ENCODE measurements at places on chromosomes 13 and 19.

DNA sequence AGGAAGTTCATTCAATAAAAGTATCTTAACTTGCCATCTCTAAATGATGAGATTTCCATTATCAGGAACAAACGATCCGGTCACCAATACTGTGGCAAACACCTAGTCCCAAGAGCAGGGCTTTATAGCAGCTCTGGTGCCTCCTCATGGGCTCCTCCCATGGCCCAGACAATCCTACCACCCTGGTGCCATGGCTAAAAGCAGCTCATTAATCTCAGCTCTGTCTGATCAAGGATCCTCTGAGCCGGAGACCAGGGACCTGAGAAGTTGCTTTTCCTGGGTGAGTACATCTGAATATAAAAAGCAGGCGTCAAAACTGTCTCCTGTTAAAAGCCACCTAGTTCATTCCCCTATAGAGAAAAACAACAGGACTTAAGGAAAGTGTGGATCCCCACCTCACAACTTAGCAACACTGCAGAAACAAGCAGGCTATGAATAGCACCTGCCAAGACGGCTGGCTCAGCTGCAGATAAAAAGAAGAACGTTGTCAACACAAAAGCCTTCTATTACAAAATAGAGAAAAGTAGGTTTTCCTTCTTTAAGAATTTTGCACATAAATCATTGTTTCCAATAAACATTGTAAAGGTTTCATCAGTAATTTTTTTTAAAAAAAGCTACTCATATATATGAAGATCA is 30.3 kb downstream of the TSHZ3 start:
- no peak for DNase-seq

DNA sequence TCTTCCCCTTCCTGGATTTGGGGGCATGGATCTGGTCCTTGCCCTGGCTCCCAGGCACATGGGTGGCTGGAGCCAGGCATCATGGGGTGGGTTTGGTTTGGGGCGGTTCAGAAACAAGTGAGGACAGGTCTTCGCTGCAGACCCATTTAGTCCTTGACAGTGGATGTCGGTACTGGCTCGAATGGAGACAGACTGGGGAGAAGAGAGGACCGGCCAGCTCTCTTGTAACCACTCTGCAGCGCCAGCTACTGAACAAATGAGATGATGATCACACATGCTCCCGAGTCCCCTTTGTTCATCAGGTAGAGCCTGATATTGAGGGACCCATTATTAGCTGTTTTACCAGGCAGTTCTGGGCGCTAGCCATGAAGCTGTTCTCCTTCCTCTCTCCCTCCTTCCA is 64.5 kb downstream of the CHST8 start:
- DNase-seq: no peak

DNA sequence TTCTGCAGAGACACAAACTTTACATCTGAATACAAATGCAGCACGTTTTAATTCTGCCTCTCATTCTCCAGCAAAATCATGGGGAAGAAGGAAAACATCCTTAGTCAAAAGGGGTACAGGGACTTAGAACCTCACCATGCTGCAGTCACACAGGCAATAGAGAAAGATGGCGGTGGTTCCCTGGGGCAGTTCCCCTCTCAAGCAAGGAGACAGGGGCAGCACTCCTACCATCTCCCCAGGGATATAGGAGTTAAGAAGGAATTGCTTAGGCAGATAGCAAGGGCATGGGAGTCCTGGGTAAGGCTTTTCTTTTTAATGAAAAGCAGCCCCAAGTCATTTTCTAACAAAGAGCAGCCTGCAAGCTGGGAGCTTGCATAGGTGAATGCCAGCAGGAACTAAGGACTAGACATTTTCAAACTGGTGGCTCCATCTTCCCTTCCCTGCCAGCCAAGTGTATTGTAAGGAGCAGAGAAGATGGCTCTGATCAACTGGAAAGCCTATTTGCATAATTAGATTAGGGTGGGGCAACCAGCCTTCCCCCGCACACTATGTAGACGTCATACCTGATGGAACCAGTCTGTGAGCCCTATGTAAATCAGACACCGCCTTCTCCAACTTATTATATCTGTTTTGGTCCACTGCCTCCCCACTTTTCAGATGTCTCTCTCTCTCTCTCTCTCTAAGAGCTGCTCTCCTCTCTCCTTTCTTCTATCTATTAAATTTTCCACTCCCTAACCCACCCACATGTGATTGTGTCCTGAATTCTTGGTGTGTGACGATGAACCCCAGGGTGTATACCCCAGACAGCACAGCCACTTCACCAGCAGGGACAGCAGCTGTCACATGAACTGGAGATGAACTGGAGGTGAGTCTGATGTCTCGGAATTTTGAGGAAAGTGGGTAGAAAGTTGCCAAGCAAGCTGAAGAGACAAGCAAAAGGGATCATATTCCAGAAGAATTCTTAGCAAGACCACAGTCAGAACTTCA is 514.5 kb downstream of the IRS2 start:
- DNase-seq: no peak

GRCh38 chr13:110018009-110018408 is 231.6 kb upstream of the IRS2 start:
- no peak for DNase-seq

DNA sequence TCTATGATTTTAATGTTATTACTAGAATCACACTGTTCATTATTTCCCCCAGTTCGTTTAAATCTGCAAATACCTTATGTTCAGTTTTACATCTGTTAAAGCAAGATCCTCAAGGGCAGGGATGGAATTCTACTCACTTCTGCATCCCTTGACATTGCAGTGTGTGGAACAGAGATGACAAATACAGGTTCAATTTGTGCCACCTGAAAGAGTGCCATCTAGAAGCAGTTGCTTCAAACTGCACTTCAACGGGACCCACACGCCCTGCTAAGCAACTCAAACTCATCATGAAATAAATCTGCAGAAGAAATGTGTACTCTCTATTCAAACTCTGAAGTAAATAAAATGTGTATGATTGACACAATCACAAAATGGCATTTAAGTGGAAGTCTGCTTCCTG is 44.5 kb downstream of the RUBCNL start:
- DNase-seq: no peak

- DNase-seq: no peak
Observed at GRCh38 chr13:110216398-110217041, 90.4 kb downstream of the COL4A1 start.

DNA sequence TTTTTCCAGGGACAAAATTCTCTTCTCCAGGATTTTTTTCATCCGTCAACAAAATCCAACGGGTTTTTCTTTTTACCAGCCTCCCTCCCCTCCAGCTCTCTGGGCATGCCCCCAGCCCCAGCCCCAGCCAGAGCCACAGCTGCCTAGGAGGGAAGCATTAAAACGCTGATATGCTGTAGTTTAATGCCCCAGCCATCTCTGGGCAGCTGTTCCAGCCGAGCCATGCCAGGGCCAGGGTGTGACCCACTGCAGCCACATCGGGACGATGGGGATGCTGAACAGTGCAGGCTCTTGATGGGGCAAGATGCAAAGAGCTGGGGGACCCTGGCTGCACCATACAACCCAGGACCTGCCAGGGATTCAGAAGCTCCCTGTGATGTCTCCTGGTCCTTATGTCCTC is 32.1 kb downstream of the TSHZ3 start:
- no peak for DNase-seq

Data from T-cell (primary cell).